ENCODE measurements at places on chromosomes 3 and 15. TPM values are rescaled to one million over a fixed set of nuclear protein-coding genes. Genes with fewer than 3 reads are reported as not detected.

The ATP13A4 gene
- total RNA-seq = 207 TPM

The EFHB gene
- total RNA-seq = 12.4 TPM

The MAP2K5 gene
- 16.8 TPM for total RNA-seq

The FOXP1 gene
- 104 TPM for total RNA-seq

The PLEKHO2 gene
- 49.1 TPM for total RNA-seq

The ALDH1A3 gene
- 15.0 TPM for total RNA-seq

The PLA2G4E gene
- 0.13 TPM for total RNA-seq

The BCL2A1 gene
- total RNA-seq = 81.9 TPM

The PAQR9 gene
- not detected for total RNA-seq

- no peak for DNase-seq
These were observed 18.0 kb upstream of the PPM1L start for GRCh38 chr3:160738048-160738447.

DNA sequence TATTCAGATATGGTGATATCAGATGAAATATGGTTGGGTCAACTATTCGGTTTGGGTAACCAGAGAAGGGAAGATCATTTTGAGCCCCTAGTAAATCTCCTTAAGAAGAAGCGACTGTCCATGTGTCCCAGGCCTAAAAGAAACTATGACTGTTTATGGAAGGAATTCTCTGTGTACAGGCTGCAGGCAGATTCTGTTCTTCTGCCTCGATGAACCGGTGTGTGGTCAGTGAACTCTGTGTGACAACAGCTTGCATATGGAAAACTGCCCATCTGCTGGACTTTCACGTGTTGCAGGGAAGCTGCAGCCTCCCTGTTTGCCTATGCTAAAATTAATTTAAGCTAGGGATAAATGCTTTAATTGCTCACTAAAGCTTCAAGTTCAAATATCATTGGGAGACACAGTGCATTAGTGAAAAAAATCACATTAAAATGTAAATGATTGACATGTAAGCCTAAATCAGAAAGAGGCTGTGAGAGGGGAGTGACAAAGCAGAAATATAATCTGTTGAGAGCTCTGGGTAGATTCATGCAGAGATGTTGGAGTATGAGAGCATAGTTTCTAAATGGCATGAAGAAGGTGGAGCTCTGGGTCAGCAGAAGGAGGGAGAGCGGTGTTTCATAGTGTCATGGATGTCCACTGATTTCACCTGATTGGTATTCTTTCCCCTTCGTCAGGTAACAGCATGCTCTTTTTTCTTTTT is 65.4 kb upstream of the PFN2 start:
- no peak for DNase-seq

- DNase-seq = no peak
These were observed 733.0 kb downstream of the TUSC7 start for GRCh38 chr3:117442566-117442965.

GRCh38 chr3:62703451-62704167 is 171.6 kb downstream of the CADPS start:
- no peak for DNase-seq

DNA sequence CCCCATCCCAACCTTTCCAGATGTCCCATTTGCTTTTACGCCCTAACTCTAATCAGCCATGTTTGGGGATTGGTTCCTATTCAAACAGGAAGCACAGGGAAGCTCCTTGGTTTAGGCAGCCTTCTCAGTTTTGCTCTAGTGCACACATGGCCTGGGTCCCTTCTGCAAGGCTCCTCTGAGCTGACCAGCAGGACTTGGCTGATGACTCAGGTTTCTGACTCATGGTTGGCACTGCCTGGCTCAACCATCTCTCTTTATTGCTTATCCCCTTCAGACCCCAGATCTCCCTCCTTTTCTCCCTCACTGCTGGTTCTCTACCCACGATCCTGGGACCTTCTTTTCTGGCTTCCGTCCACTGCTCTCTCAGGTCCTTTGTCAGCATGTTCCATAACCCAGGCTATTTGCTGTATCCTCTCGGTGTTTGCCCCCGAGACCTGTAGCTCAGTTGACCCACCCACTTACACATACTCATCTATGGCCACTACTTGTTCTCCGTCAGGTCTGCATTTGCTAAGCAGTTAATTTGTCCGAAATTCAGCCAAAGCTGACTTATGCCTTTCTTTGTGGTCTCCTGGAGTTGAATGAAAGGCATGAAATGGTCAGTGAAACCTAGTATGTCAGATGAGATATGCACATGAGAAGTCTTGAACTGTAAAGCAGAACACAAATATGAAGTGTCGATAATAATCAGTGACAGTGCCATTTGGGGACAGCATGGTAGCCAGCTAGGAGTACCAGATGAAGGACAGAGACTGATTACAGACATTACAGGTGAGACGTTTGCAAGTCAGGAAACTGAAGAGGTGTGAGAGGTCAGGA is 323.5 kb upstream of the ROPN1 start:
- no peak for DNase-seq

GRCh38 chr3:54698054-54698453 is 229.8 kb downstream of the LRTM1 start:
- DNase-seq = no peak

DNA sequence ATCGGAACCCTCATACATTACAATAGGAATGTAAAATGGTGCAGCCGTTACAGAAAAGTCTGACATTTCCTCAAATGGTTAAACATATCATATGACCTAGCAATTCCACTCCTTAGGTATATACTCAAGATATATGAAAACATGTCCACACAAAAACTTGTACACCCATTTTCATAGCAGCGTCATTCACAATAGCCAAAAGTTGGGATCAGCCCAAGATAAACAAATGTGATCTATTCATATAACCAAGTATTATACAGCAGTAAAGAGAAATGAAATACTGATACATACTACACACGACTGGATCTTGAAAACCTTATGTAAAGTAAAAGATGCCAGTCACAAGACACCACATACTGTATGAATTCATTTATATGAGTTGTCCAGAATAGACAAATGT is 102.4 kb downstream of the MSL2 start:
- DNase-seq = no peak

- no peak for DNase-seq
These were observed 33.6 kb downstream of the HMG20A start for GRCh38 chr15:77454265-77454664.

DNA sequence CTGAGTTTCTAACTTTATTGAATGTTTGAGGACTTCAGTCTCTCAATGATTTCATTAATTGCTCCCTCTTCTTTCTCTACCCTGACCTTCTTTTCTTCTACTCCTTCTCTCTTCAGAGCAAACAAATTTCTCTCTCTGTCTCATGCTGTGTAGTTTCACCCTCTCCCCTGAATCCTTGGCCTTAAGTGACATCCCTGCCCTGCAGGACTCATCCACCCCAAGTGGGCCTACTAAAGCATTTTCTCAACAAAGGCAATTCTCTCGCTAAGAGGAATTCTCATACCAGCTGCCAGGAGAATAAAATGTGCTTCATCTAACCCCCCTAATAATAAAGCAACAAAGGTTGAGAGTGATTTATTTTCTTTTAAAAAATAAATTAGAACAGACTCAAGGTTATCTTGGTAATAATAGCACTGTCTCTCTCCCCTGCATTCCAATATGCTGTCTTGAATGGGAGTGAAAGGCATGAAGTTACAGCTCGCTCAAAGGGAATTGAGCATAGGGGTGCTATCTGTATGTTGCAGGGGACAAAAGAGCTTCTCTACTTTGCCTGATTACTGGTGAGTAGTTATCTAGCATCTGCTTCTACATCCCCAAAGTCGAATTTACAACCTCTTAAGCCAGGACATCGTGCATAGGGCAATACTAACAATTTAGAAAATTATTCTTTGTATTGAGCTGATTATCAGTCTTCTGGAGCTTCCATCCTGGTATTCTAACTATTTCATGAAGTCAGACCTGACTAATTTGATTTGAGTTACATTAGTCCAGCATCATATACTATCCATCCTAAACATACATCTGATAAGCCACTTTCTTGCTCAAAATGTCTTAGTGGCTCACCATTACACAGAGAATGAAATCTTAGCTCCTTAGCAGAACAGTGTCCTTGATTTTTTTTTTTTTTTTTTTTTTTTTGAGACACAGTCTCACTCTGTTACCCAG is 76.9 kb upstream of the DNAJC19 start:
- DNase-seq = no peak

GRCh38 chr3:23324745-23325144 is 121.6 kb downstream of the UBE2E2 start:
- no peak for DNase-seq

- DNase-seq = no peak
These were observed 84.4 kb downstream of the BTD start for GRCh38 chr3:15685927-15686326.

GRCh38 chr15:58475573-58476524 is 44.1 kb downstream of the LIPC start:
- DNase-seq = peak; percentile 56

- DNase-seq = no peak
These were observed 248.7 kb upstream of the IL12A start for GRCh38 chr3:159739969-159740368.

DNA sequence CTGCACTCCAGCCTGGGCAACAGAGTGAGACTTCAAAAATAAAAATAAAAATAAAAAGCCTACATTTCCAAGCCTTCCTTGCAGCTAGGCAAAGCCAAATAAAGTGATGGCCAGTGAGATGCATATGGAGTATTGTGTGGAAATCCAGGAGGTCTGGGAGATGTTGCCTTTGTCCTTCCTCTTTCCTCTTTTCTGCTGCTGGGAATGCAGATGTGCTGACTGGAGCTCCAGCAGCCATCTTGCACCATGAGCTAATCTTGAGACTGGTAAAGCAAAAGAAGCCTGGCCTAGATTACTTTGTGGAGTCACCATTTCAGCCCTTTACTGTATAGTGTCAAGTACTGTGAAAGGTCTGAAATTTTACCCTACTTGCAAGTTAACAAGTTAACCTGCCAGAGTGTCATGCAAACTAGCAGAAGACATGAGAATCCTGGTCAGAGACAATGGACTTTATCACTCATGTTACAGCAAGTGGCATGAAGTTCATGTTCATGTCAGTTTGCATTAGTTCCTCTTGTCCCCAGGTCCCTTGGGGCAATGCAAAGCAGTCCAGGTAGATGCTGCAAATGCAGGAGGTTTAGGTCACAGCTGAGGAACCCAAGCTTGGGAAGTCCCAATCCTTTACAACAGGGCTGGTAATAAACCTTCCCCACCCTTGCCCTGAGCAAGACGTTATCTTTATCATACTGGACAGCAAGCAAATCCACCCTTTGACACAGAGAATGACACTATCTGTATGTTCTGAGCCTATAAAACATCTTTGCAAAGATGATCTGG is 103.1 kb downstream of the TLE3 start:
- DNase-seq = no peak

GRCh38 chr3:125003369-125003853 is 52.4 kb downstream of the HEG1 start:
- DNase-seq = no peak

DNA sequence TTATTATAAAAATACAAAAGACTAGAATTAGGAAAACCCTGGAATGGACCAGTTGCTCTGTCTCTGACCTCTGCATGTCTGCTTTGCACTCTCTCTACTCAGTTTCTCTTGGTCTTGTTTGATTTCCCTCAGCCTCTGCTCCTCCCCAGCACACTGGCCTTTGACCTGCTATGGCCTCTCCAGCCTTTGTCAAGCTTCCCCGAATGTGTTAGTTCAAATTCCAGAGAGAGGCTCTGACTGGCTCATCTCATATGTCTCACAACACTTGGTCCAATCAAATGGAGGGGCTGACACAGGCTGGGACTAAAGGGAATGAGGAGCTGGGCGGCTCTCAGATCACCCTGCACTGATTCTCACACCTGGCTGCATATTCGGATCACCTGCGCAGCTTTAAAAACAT is 52.4 kb upstream of the CMTM8 start:
- no peak for DNase-seq

- DNase-seq = no peak
These were observed 113.5 kb downstream of the RAB11A start for GRCh38 chr15:65982627-65983322.

GRCh38 chr15:45134046-45134445 is 4.3 kb downstream of the DUOX1 start:
- peak; percentile 32 for DNase-seq

DNA sequence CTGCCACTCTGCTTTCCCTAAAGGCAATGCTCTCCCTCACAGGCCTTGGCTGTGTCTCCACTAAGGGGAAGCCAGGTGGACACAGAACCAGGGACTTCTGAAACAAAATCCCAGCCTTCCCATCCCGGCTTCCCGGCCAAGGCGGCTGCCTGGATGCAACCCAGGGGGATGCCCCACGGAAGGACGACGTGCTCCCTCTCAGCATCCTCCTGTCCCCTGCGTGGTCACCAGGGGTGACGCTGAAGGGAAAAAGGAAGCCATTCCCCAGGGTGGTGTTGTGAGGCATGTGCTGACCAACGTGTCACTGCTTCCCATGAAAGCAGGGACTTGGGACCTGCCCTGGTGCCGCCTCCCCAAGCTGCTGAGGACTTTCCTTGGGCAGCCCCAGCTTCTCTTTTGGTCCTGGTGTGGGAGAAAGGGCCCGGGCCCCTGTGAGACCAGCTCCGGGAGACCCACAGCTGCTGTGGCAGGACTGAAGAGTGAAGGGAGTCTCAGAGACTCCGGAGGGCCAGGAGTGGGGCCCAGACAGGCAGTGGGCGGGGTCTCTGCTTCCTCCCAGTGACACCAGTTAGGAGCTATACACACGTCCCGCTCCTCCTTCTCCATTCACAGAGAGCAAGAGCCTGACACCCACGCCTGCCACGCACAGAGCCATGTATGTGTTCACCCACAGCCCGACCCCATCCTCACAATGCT is 139.2 kb downstream of the NUP210 start:
- no peak for DNase-seq

- DNase-seq = no peak
These were observed 225.6 kb upstream of the TLE3 start for GRCh38 chr15:70323111-70323851.

DNA sequence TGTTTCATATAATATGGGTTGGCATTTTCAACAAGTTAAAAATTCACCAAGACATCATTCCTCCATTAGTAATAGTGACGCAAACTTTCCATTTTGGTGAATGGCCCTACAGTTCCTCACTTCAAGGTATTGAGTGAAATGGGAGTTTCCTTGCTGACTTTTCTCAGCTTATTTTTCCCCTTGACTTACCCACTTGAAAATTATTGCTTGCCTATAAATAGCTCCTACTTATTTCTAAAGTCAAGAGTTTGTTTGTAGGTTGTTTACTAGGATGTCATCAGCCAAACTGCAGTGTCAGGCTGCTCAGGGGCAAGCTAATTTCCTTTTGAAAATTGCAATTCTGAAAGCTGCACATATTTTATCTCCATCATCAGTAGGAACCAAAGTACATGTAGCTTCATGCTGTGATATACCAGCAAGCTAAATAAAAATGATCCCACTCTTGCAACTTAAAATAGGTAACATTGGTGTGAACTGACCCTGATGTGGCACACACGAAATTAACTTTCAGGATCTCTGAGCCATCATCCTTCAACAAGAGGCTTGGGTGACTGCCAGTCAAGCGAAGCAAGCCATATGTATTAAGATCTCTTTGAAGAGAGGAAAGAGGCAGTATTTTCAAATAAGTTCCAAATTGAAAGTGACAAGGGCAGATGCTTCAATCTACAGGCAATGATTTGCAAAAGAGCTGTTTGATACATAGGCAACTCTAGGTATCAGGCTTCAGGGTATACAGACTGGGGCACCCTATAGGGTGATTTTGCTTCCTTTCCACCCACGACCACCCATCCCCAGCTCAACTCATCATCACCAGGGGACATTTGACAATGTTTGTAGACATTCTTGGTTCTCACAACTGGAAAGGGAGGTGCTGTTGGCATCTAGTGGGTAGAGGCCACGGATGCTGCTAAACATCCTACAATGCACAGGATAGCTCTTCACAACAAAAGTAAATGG is 66.8 kb upstream of the RASGRP1 start:
- DNase-seq = no peak

All from upper lobe of left lung (tissue), 6 donors.